ENCODE measurements at places on chromosomes 2 and 18. TPM values are rescaled to one million over a fixed set of nuclear protein-coding genes. Genes with fewer than 3 reads are reported as not detected.

- no peaks in the 10 kb centered on the region for H3K4me1 ChIP-seq
- H3K27ac ChIP-seq: no peak overlapping the region
- no peaks in the 10 kb centered on the region for H3K27me3 ChIP-seq
- H3K36me3 ChIP-seq: no peaks in the 10 kb centered on the region
These were observed 453.4 kb downstream of the TGIF1 start for GRCh38 chr18:3903337-3903736.

- no peaks in the 10 kb centered on the region for H3K36me3 ChIP-seq
- H3K27ac ChIP-seq: no peak overlapping the region
- no peaks in the 10 kb centered on the region for H3K27me3 ChIP-seq
- no peak for DNase-seq
These were observed 462.5 kb upstream of the FSHR start for GRCh38 chr2:49616800-49617199.

GRCh38 chr2:233489666-233490065 lies 76.9 kb downstream of the USP40 start:
- peaks cover 86% of the 10 kb centered on the region for H3K36me3 ChIP-seq
- no peak overlapping the region for H3K27ac ChIP-seq
- H3K4me1 ChIP-seq: peaks cover 19% of the 10 kb centered on the region
- no peaks in the 10 kb centered on the region for H3K27me3 ChIP-seq

GRCh38 chr2:86382108-86382507 lies 44.7 kb upstream of the REEP1 start:
- no peak overlapping the region for H3K27ac ChIP-seq
- no peaks in the 10 kb centered on the region for H3K27me3 ChIP-seq
- H3K36me3 ChIP-seq: no peaks in the 10 kb centered on the region
- no peak overlapping the region for H3K4me3 ChIP-seq

GRCh38 chr2:213149949-213150314 lies 1.5 kb downstream of the IKZF2 start:
- H3K4me3 ChIP-seq: peak overlapping the region; percentile 64
- no peak for DNase-seq
- H3K4me1 ChIP-seq: peaks cover 28% of the 10 kb centered on the region

DNA sequence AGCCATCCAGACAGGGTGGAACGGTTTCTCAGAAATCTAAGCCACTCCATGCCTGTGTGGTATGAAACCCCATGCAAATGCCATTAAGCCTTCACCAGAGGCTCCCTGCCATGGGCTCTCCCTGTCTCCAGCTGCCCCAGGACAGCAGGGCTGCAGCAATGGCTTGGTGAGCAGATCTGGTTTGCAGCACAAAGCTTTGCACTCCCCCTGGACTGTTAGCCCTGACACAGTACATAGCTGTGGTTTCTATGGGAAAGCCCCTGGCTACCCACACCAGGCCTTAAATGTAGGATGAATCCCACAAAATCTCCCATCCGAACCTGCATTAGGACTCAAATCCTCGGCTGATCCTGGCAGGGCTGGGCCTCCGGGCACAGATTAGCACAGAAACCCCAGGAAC lies 291.6 kb downstream of the TNS1 start:
- no peaks in the 10 kb centered on the region for H3K27me3 ChIP-seq
- no peak overlapping the region for H3K4me3 ChIP-seq
- peaks cover 19% of the 10 kb centered on the region for H3K4me1 ChIP-seq
- H3K27ac ChIP-seq: no peak overlapping the region
- no peaks in the 10 kb centered on the region for H3K36me3 ChIP-seq

GRCh38 chr18:23968638-23969604 lies 45.6 kb upstream of the TTC39C start:
- peaks cover 15% of the 10 kb centered on the region for H3K4me1 ChIP-seq
- no peak for DNase-seq
- H3K27me3 ChIP-seq: no peaks in the 10 kb centered on the region
- no peaks in the 10 kb centered on the region for H3K36me3 ChIP-seq

DNA sequence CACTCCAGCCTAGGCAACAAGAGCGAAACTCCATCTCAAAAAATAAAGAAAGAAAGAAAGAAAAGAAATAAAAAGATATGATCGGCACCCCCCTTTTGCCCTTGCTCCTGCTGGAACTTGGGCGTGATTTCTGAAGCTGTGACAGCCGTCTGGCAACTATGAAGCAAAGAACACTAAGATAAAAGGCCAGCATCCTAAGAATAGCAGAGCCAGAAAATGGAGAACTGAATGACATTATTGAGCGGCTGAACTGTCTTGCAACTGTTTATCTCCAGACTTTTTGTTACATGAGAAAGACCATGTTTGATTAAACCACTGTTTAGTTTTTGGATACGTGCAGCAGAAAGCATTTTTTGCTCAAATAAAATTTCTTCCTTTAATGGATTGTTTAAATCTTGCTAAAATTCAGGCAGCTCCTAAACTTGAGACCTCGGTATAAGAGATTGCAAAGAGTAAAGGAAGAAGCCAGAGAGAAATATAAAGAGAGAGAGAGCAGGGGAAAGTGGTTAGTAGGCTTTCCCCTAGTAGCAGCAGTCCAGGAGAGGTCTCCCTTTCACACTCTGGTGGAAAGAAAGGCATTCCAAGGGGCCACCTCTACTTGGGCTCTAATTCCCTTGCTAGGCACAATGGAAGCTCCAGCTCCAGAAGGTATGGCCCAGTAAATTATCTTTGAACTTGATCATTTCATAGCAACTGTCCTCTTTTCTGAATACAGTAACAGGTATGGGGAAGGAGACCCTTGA lies 8.2 kb upstream of the MBD2 start:
- no peak for DNase-seq
- H3K36me3 ChIP-seq: no peaks in the 10 kb centered on the region
- no peaks in the 10 kb centered on the region for H3K4me1 ChIP-seq
- no peak overlapping the region for H3K27ac ChIP-seq

DNA sequence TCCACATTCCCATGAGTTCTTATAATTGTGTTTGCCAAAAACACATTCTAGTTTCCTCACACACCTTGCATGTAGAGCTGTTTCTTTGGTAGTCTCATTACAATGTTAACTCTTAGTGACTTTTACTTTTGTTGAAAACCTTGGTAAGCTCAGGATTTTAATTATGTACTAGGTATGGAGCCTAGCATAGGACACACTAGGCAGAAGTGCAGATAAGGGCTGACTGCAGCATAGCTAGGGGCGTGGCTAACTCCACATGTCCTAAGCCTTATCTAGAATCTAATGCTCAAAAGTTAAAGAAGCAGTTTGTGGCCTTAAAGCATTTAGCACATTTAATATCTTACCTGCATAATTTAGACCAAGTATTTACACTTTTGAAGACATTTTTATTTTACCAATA lies 153.7 kb upstream of the FBXO11 start:
- no peaks in the 10 kb centered on the region for H3K27me3 ChIP-seq
- no peak for DNase-seq
- no peaks in the 10 kb centered on the region for H3K4me1 ChIP-seq
- no peak overlapping the region for H3K27ac ChIP-seq

GRCh38 chr2:127106991-127107621 lies at the start of gene BIN1:
Gene BIN1 (minus strand): TSS chr2:127107154. CDS start chr2:127106943, 211 bp downstream.
- peak; percentile 94 for DNase-seq
- H3K4me3 ChIP-seq: peak within 1 kb of the TSS; percentile 90
- H3K27ac ChIP-seq: peak within 1 kb of the TSS; percentile 82
- peaks cover 26% of the 10 kb centered on the region for H3K4me1 ChIP-seq
- H3K36me3 ChIP-seq: no peaks in the 10 kb centered on the region

DNA sequence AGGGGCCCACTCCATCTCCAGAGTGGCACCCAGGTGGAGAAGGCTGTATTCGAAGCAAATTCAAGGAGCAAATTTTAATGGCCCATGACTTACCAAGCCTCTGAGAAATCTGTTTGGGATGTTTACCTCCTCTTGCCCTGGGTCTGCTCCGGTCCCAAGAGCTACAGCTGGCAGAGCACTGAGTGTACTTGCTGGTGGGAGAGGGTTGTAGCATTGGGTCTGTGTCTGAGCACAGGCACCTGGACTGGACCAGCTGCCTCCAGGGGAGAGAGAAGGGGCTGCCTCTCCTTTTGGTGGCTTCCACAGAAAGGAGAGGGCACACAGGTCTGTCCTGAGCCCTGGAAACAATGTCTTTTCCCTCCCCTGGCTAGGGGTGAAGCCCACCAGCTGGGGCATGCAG lies 9.8 kb downstream of the EN1 start:
- H3K4me3 ChIP-seq: no peak overlapping the region
- no peak for DNase-seq
- H3K4me1 ChIP-seq: peaks cover 29% of the 10 kb centered on the region
- H3K27me3 ChIP-seq: peaks cover 99% of the 10 kb centered on the region
- H3K27ac ChIP-seq: no peak overlapping the region

DNA sequence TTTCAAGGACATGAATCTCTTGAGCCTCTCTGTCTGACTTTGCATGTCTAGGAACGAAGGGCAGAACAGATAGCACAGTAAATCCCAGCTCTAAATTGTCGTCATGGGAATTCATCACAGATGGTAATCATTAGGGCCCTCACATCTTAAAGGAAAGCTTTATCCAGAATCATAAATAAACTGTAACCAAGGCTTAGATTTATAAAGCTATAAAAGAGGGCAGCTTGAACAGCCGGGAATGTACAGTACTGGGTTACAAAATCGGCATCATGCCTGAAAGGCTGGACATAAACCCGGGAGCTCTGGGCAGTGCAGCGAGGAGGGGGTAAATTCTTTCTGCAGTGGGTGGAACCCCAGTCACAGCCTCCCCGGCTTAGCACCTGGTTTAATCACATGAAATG lies 144.4 kb downstream of the GFPT1 start:
- H3K27me3 ChIP-seq: no peaks in the 10 kb centered on the region
- DNase-seq: no peak
- H3K36me3 ChIP-seq: peaks cover 6% of the 10 kb centered on the region
- no peak overlapping the region for H3K27ac ChIP-seq
- no peak overlapping the region for H3K4me3 ChIP-seq
- H3K4me1 ChIP-seq: peaks cover 6% of the 10 kb centered on the region

DNA sequence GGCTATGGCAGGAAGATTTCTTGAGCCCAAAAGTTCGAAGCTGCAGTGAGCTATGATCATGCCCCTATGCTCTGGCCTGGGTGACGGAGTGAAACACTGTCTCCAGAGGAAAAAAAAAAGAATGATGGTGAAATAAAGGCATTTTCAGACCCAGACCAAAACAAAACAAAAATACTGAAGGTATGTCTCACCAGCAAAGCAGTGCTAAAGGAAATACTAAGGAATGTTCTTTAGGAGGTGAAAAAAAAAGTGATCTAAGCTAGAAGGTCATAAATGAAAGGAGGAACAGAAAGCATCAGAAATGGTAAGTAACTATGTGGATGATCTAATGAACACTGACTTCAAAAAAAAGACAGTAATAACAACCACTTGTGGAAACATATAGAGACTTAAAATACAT lies 18.7 kb downstream of the SS18 start:
- H3K36me3 ChIP-seq: peaks cover 65% of the 10 kb centered on the region
- H3K4me3 ChIP-seq: no peak overlapping the region
- no peaks in the 10 kb centered on the region for H3K27me3 ChIP-seq
- no peak overlapping the region for H3K27ac ChIP-seq
- DNase-seq: no peak

DNA sequence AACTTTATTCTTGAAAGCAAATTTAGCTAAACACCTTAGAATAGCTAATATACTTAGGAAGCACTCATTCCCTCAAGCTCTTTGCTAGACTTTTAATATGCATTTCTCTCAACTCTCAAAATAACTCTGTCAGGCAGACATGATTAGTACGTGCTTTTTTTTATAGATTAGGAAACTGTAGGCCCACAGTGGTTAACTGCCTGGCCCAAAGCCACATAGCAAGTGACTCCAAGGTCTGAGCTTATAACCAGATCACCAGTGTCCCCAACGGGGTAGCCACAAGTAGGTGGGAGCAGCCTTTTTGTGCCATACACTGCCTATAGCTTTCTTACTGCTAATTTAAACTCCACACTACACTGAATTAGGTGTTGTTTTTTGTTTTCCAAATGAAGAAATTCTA lies 576.8 kb downstream of the METTL4 start:
- DNase-seq: no peak
- H3K36me3 ChIP-seq: no peaks in the 10 kb centered on the region
- no peaks in the 10 kb centered on the region for H3K4me1 ChIP-seq
- H3K27ac ChIP-seq: no peak overlapping the region
- H3K27me3 ChIP-seq: no peaks in the 10 kb centered on the region

GRCh38 chr2:234289834-234290590 lies 206.9 kb downstream of the ARL4C start:
- no peak overlapping the region for H3K4me3 ChIP-seq
- H3K27ac ChIP-seq: peak overlapping the region; percentile 71

GRCh38 chr2:30310955-30311354 lies 79.6 kb downstream of the LBH start:
- no peak for DNase-seq
- no peak overlapping the region for H3K27ac ChIP-seq
- H3K27me3 ChIP-seq: no peaks in the 10 kb centered on the region
- no peak overlapping the region for H3K4me3 ChIP-seq
- H3K4me1 ChIP-seq: no peaks in the 10 kb centered on the region

- H3K36me3 ChIP-seq: no peaks in the 10 kb centered on the region
- peak overlapping the region; percentile 25 for H3K4me3 ChIP-seq
- H3K27ac ChIP-seq: no peak overlapping the region
- H3K4me1 ChIP-seq: peaks cover 9% of the 10 kb centered on the region
These were observed 127.3 kb downstream of the DNER start for GRCh38 chr2:229586746-229587705.

DNA sequence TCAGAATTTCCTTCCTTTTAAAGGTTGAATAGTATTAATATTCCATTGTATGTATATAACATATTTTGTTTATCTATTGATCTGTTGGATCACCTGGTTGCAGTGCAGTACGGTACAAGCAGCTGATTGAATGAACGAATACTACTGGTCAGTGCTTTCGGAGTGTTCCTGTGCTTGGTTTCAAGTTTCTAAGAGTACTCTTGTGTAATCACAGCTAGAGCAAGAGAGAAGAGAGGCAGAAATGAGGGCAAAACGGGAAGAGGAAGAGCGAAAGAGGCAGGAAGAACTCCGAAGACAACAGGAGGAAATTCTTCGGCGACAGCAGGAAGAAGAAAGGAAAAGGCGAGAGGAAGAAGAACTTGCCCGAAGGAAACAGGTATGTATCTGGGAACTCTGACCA lies 40.3 kb upstream of the KCNJ13 start:
- H3K27me3 ChIP-seq: no peaks in the 10 kb centered on the region
- H3K4me3 ChIP-seq: no peak overlapping the region
- no peak for DNase-seq
- peaks cover 96% of the 10 kb centered on the region for H3K36me3 ChIP-seq
- H3K27ac ChIP-seq: no peak overlapping the region
- H3K4me1 ChIP-seq: no peaks in the 10 kb centered on the region

Gene GPR55
- 0.74 TPM for total RNA-seq

Gene DSC3
- 0.24 TPM for total RNA-seq

Gene THOC1
- 31.1 TPM for total RNA-seq

Gene ANTXR1
- 54.3 TPM for total RNA-seq

Gene RAX
- not detected for total RNA-seq

Gene RAB6C
- total RNA-seq: not detected

Gene MFSD2B
- total RNA-seq: 0.38 TPM
